ENCODE measurements at places on chromosomes 12 and 14.
A peak's percentile ranks its signal among the peaks of the same experiment; 100 is the strongest.

- no peak for DNase-seq
Measured at GRCh38 chr12:11580125-11580751, 69.2 kb upstream of the ETV6 start.

DNA sequence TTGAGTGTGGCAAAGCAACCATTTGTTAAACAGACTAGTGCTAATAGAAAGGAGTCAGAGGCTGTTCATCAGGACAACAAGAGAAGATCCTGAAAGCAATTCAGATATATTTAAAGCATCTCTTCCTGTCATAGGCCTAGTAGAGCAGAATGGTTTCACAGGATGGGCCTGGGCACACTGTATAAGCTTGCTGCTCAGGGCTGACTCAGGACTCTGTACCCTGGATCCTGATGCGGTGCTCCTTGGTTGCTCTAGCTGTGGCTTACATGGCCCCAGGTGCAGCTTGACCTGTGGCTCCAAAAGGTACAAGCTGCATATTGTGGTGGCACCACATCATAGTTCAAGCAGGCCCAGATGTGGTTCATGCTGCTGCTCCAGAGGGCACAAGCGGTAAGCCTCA is 313.4 kb downstream of the ETNK1 start:
- no peak for DNase-seq

DNA sequence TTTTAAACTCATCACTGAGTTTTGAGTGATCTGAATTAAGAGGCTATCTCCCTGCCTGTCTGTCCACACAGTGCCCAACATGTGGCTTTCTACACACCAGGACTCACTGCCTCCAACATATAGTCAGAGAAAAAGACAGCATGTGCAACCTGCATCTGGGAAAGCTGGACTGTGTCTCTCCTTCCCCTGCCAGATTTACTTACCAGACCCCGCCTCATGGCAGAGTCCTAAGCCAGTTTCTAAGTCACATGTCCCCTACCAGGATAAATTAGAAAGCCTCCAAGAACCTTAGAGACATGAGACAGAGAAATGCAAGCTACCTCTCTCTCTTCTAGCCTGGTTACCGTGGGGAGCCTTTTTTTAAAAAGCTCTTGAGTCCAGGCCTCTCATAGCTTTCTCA is 2.7 kb upstream of the HDAC7 start:
- DNase-seq: no peak

- DNase-seq: no peak
Measured at GRCh38 chr12:96099986-96100385, 64.6 kb upstream of the LTA4H start.

DNA sequence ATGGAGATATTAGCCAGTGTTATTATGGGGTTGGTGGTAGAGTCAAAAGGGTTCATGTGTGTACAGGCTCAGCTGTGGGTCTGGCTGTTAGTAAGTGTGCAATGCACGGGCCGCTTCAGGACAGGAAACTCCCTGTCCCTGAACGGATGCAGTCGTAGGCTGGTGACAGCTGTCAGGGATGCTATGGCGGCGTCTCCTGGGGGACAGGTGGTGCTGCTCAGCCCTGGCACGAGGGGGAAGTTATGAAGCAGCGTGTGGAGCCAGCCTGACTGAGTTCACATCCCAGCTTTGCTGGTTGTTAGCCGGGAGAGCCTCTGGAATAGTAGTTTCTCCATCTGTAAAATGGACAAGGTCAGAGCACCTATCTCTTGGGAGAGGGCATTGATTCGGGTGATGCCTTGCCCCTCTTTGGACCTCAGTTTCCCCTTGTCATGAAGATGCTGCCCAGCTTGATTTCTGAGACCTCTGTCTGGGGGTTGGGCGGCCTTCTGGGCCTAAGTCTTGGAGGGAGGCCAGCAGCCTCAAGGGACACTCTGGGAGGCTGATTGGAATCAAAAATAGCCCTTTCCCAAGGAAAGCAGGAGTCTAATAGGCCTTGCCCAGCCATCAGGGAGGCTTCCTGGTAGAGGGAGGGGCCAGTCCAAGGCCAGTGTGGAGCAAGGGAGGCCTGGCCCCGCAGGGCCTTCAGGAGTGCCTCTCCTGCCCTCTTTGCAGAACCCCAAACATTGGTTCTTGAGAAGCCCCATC is 7.1 kb downstream of the ASB2 start:
- no peak for DNase-seq

GRCh38 chr12:1799882-1800400 is 20.4 kb upstream of the LRTM2 start:
- DNase-seq: no peak

DNA sequence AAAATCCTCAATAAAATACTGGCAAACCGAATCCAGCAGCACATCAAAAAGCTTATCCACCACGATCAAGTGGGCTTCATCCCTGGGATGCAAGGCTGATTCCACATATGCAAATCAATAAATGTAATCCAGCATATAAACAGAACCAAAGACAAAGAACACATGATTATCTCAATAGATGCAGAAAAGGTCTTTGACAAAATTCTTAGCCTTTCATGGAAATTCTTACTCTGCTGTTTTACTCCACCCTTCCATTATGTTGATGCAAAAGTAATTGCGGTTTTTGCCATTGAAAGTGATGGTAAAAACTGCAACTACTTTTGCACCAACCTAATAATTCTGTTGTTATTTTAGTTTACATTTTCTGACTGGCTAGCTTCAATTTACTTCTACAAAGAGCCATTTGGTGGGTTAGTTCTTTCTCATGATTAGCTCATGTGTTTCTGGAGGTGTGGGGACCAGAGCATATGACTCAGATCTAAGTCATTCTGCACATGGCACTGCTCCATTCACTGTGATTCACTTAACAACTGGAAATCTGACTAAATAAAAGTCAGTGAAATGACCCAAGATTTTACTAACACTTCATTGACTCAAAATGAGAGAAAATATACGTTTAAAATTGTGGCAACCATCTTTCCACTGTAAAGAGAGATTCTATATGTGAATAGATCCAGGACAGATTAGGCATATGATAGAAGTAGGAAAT is 99.9 kb downstream of the TMTC3 start:
- DNase-seq: no peak

GRCh38 chr14:89697281-89698060 is 257.1 kb downstream of the EFCAB11 start:
- DNase-seq: no peak

DNA sequence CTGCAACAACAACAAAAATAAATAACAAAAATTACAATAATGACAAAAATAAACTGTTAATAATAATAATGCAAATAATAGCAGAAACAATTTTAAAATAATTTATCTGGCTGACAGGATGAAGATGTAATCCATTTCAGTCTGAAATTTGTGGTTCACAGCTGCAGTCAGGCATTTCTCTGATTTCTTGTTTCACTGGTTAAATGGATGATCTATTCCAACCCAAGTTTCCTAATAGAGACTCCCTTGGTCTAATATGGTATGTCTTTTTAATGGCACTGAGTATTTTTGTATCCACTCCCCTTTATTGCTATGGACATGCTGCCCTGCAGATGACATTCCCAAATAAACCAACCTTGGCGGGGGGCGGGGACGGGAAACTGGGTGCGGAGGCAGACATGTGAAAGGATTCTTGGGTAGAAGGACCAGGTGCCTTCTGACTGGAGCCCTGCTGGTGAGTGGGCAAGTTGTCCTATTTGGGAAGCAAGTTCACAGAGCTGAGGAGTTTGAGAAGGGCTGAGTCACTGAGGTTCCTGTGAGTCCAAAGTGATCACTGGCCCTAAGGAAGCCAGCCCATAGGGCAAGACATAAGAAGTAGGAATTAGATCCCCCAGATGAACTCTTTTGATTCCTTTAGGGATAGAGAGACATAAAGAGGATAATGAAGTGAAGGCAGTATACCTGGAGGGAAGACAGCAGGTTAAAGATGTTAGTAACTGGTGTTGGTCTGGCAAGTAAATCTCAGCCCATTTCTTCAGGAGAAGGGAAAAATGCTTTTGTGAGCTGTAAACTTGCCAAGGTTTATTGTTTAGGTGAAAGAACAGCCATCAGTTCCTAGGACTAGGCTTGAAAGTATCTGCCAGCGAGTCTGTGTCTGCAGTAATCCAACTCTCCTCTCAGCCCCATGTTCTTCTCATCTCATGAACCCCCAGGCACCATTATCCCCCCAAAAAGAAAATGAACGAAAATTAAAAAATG is 14.5 kb downstream of the FOXG1 start:
- DNase-seq: no peak

GRCh38 chr14:85205875-85206274 is 324.1 kb upstream of the FLRT2 start:
- no peak for DNase-seq

- DNase-seq: peak; percentile 86
Measured at GRCh38 chr14:90383731-90384542, 12.9 kb upstream of the CALM1 start.

DNA sequence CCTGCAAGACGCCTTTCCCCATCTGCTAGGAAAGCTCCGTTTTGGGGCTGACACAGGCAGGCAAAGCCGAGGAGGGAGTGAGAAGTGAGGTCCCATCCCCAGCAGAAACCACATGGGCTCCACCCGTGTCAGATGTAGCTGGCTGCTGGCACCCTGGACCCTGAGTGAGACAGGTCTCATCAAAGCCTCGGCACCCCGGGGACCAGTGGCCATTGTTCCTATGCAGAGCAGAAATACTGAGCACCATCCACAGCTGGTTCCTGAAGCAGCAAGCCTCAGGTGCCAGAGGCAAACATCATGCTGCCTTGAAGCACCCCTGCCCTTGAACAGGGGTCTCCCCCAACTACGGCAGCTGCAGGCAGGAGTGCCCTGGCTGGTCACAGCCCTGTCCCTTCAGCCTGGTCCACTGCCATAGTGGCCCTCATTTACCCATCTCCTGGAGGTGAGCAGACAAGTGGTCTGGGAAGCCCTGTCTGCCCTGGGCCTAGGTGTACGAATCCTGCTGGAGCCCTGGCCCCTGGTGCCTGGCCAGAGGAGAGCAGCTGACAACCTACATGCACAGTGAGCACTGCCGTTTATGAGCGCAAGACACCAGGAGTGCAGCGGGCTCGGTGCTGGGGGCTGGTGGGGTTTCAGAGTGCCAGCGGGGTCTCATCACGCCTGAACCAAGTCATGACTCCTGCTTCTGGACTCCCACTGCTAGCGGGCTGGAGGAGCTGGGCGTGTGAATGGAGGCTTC is 289.8 kb upstream of the RTL1 start:
- DNase-seq: peak; percentile 85

DNA sequence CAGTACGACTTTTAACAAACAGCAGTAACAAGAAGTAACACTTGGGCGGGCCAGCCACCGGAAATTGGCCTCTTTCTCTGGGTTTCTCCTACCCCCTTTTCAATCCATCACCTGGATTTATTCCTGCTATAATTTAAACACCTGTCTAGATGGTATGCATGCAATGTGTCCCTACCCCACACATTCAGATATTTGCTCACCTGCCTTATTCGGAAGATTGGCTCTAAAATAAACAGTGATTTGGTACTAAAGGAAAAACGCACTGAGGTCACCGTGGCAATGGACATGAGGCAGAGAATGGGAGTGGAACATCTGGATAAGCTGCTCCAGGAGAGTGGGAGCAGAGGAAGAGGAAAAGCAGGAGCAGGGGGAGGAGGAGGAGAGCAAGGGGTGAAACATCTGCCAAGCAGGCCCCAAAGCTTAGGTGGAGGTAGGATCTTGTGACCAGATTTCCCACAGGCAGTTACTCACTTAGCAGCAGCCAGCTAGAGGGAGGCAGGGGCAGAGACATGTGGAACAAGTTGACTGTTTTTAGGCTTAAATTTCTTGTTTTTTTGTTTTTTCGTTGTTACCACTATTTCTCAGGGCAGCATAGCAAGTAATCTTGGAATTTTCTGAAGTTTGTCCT is 150.9 kb downstream of the TTLL5 start:
- no peak for DNase-seq

- no peak for DNase-seq
Measured at GRCh38 chr14:51912112-51912786, 51.8 kb downstream of the GNG2 start.

DNA sequence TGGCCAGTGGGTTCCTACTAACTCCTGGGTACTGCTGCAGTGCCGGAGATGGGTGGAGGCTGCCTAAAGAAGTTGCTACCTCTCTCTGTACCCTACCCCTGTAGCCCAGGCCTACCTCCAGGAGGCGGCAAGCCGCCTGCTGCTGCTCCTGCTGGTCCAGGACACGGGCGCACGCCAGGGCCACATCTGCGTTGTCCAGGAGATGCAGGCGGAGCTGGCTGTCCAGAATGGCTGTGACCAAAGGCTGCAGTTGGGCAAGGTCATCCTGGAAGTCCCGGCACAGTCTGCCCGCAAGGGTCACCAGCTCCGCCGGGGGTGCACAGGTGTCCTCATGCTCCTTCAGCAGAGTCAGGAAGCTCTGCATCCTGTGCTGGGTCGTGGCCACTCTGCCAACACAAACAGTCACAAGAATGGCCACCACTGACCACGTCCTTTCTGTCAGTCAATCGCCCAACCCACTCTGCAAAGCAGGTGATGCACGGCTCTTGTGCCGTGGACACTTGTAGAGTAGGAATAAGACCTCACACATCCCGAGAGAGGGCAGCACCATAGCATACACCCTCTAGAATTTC is 1.6 kb downstream of the ANHX start:
- no peak for DNase-seq

DNA sequence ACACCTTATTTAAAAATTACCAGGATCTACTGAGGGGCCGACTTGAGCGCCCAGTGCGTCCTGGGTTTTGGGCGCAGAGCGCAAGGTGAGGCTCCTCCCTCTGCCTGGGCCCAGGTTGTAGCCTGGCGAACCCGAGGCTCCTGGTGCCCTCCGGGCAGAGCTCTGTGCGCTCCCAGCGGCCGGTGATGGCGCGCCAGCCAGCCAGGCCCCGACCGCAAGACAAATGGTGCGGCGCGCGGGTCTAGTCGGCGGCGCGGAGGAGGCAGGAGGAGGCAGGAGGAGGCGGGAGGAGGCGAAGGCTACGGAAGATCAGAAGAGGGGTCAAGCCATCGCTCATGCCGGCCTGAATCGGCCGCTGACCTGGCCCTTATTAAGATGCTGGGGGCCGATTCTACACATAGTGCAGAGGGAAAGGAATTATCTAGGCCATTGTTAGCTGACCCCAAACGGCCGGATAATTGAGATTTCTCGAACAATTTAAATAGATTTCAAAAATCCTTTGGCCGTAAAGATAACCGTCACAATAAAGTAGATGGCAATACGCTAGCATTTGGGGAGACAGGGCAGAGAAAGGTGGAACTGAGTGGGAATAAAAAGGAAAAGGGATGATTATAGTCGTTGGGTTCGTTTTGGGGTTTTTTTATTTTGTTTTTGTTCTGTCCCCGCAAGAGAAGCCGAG is 2.8 kb downstream of the TBX5 start:
- no peak for DNase-seq

- DNase-seq: no peak
Measured at GRCh38 chr14:64713677-64714076, 9.5 kb downstream of the PLEKHG3 start.

GRCh38 chr12:132222096-132222807 is 78.0 kb downstream of the NOC4L start:
- no peak for DNase-seq

Measured in posterior cingulate gyrus (tissue), 11 donors.